ENCODE measurements at places on chromosomes 16 and 17. TPM values are rescaled to one million over a fixed set of nuclear protein-coding genes. Genes with fewer than 3 reads are reported as not detected.

The HLF gene
- not detected for total RNA-seq

The PLA2G10 gene
- total RNA-seq: not detected

The ZNF423 gene
- 0.32 TPM for total RNA-seq

The ZNF469 gene
- total RNA-seq: 9.7 TPM

The TAF15 gene
- total RNA-seq: 55.4 TPM

The NEUROD2 gene
- not detected for total RNA-seq

The ZFHX3 gene
- total RNA-seq: 6.8 TPM

The RBFOX1 gene
- not detected for total RNA-seq

The GPR179 gene
- total RNA-seq: under 0.01 TPM

The GPR142 gene
- not detected for total RNA-seq

The KCNH6 gene
- total RNA-seq: not detected

The GPRC5B gene
- total RNA-seq: 12.6 TPM

The SLC47A1 gene
- total RNA-seq: 0.86 TPM

The HSD11B2 gene
- not detected for total RNA-seq
